ENCODE measurements at places on chromosomes 12 and 14.

DNA sequence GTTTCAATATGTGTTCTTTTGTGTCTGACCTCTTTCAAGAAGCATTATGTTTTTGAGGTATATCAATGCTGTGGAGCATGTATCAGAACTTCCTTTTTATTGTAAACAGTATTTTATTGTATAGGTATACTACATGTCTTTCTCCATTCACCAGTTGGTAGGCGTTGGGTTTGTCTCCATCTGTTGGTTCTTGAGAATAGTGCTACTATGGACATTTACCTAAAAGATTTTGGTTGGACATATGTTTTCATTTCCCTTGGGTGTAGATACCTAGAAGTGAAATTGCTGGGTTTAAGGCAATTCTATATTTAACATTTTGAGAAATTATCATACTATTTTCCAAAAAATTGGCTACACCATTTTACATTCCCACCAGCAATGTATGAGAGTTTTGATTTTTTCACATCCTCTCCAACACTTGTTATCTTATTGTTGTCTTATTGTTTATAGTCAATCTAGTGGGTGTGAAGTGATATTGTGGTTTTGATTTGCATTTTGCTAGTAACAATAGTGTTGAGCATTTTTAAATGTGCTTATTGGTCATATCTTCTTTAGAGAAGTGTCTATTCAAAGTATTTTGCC, 409.2 kb downstream of the IPO8 start:
- no peak for DNase-seq

DNA sequence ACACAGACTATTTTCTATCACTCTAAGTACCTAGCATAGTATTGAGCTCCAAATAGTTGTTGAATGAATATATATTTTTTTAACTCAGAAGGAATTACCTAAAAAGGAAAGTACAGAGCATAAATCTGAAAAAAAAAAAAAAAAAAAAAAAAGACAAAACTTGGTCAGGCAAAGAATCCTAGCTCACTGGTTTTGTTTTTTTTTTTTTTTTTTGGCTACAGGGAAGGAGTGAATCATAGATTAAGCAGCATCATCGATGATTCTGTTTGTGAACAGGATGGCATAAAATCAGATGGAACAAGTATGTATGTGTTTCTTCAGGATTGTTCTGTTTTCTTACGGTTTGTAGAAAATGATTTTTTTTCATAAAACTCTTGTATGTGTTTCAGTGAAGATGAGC, 66.1 kb upstream of the BCAT1 start:
- no peak for DNase-seq

DNA sequence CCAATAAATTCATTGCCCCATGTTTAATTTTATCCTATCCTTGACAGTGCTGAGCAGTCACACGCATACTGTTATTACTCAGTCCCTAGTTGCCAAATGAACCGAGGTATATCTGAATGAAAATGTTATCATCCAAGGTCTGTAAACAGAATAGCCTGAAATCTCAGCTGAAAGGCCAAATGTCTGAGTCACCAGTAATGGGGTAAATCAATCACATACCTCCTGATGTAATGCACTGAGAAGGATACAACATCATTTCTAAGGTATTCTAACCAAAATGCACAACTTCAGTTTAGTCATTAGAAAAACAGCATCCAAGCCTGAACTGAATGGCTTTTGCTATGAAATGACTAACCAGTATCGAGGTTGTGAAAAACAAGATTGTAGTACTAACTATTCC, 228.6 kb downstream of the DPF3 start:
- DNase-seq = no peak

GRCh38 chr12:92529944-92530343, 172.8 kb upstream of the PLEKHG7 start:
- DNase-seq = no peak

GRCh38 chr12:104682790-104683279, 226.1 kb downstream of the CHST11 start:
- DNase-seq = peak; percentile 83

DNA sequence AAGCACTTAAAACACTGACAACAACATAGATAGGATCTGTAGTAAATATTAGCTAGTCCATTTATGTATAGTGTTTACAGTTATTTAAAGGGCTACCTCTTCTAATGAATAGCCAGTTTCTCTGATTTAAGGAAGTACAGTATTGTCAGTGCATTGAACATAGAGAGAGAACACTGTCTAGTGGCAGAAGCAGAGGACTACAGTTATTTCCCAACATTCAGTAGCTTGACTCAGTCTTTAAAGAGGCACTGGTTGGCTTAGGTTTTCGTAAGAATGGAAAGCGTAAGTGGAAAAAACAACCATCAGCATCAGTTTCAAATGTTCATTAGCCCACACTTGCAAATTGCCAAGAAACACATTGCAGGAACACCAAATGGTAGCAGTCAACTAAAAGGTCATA, 125.0 kb upstream of the HMGA2 start:
- DNase-seq = no peak

DNA sequence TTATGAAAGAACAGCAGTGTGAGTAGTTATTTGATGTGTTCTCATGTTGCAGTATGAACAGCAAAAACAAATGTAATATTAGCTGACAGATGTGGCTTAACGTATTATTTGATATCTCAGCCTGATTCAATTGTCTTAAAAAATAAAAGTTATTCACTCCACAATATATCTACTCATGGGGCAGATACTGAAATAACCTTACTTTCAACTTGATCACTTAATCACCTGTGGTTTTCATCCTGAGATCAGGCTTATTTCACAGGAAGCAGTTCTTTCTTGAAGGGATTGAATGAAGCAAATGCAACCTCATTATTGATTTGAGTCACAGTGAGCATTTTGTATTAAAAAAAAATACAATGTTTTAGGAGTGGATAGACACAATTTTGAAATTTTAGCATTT, 90.3 kb downstream of the AKAP6 start:
- DNase-seq = no peak

DNA sequence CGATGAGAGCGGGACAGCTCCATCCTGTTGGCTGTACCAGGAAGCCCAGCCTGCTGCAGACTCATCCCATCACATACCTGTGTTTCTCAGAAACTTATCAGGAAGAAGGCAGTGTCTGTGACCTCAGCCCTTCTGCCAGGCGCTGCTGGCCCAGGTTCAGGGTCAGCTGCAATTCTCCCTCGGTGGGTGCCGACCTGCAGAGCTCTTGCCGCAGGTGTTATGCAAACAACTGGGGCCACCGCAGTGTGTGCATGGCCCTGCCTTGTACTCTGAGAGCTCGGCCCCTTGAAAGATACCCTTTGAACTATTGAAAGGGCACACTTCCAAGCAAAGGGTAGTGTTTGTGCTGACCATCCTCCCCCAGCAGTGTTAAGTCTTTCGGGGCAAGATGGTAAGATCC, 322.2 kb upstream of the DIO3 start:
- no peak for DNase-seq

- no peak for DNase-seq
Measured at GRCh38 chr12:93653079-93653478, 24.1 kb upstream of the CRADD start.

DNA sequence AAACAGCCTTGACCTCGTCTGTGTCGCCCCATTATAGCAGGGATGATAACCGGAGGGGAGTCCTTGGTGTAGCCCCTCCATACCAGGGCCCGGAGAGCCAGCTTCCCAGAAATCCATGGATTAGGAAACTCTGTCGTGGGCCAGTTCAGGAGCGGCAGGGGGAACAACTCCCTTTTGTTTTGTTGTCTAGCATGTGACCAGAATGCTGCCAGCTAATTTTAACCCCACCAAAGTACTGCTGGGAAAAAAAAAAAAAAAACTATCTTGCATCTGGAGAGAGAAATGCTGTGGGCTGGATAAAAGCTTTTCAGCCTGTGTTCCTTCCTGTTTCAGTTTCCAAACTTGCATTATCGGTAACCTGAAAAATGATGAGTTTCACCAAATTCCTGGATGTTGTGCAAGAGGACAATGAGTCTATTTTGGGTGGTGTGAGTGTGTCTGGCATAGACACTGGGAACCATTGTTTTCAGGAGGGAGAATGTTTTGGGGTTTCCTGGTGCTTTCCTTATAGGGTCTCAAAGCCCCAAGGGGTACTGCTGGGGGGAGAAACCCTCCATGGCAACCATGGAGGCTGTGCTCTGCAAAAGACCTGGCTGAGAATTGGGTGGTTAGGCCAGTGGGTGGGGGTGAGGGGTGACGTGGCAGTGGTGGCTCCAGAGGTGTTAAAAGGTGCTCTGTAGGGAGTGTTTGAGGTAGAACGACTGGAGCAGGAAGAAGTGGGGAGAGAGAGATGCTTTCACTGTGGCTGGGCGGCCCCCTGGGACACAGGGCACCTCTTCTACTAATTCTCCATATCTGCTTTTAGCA, 14.9 kb upstream of the IRF2BPL start:
- DNase-seq = peak; percentile 78

GRCh38 chr14:37223947-37224474, 26.3 kb downstream of the MIPOL1 start:
- no peak for DNase-seq

- no peak for DNase-seq
Measured at GRCh38 chr12:70994217-70994788, 73.8 kb upstream of the PTPRR start.

DNA sequence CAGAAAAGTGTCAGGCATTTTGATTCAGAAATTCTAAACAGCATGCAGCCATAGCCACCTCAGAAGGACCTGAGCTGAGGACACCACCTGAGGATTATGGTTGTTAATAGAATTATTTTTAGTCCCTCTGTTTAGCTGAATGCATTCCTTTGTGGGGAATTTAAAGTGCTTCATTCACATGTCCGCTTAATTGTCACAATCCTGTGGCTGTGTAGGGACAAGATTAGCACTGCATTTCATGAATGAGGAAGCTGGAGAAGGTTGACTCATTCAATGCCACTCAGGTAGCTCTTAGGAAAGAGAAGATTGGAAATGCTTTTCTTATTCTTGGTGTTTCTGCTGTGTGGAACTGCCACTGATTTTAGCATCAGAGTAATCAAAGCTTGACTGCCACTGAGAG, 42.0 kb upstream of the KRR1 start:
- no peak for DNase-seq

DNA sequence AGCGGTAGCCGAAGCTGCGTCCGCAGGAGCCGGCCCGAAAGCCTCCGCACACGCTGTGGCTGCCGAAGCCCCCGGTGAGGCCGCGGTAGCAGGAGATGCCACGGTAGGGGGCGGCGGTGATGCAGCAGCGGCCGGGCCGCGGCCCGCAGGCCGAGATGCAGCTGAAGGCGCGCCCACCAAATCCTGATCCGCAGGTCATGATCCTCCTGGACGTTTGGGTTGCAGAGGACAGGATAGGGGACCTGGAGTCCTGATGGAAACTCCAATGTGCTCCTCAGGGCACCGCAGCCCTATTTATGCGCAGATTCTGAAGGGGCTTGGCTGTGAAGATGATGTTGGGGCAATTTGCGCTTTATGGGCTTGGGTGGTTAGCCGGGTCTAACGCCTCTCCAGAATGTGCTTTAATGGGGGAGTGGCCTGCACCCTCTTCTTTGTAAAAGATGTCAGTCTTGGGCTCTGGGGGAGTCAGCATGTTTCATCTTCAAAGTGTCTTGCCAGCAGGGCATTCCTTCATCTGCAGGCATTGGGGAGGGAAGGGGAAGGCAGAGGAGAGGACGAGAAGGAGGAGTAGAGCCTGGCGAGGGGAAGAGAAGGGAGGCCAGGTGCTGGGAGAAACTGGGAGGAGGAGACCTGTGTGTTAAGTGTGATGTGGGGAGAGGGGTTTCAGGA, at the start of gene KRT81:
TSS of gene KRT81 (minus strand) at position 268 of the 669 bp plus-strand sequence. CDS start at position 199, 69 bp downstream.
- DNase-seq = no peak

- DNase-seq = no peak
Measured at GRCh38 chr14:106838991-106839769, 1312.8 kb downstream of the TMEM121 start.

DNA sequence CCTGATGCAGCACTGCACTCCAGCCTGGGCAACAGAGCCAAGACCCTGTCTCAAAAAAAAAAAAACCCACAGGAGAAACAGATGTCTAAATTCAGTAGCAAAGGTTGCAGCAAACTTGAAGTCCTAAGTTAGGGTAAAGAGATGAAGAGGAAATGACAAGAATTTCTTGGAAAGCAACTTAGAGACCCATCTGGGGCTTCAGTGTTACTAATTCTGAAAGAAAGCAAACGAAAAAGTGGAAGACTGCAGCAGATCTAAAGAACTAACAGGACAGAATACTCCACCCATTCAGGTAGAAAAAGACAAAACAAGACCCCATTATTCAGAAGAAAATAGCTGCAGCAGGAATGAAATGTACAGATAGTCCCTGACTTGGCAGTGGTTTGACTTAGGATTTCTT, 31.9 kb downstream of the RESF1 start:
- DNase-seq = no peak

- no peak for DNase-seq
Measured at GRCh38 chr14:56422221-56422620, 157.4 kb upstream of the TMEM260 start.

DNA sequence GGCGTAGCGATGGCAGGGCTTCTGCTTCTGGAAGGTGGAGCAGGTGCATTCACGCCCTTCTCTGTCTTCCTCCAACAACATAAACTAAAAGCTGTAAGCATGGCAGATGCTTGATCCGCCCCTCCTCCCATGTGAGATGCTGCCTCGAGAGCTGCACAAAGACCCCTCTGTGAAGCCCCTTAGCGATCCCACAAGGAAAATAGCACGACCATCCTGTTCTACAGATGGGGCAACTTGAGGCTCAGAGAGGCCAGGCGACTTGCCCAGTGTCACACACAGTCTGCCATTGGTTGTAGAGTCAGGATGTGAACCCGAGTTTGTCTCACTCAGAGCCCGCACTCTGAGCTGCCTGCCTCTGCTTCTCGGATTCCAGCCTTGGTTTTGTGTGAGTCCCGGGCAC, 144.4 kb downstream of the SCARB1 start:
- DNase-seq = no peak

DNA sequence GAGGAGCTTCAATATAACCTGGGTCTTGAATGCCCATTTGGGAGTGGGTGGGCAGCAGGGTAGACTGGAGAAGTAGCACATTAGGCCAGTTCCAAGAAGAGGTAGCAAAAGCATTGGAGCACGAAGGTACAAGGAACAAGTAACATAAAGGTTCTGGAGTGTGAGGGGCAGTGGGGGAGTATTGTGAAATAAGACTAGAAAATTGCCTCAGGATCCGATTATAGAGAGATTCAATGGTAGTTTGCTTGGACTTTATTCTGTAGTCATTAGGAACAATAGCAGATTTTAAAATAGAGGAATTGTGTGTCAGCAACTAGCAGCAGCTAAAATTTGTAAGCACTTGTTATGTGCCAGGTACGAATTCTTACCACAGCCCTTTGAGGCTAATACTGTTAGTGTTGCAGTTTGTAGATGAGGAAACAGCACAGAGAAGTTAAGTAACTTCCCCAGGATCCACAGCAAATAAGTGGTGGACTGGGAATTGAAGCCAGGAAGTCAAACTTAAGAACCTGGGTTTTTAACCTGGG, 61.8 kb downstream of the PPFIBP1 start:
- DNase-seq = no peak

- DNase-seq = no peak
Measured at GRCh38 chr14:21680072-21680471, 6.5 kb upstream of the OR4E1 start.

GRCh38 chr12:109624467-109624866, 50.9 kb downstream of the MVK start:
- DNase-seq = no peak

GRCh38 chr14:77040741-77041653, 12.5 kb upstream of the IRF2BPL start:
- no peak for DNase-seq

- DNase-seq = no peak
Measured at GRCh38 chr14:64349741-64350490, 38.2 kb upstream of the MTHFD1 start.

Data from immature natural killer cell (primary cell).